Stimulated activated CD8-positive, alpha-beta memory T cell treated with anti-CD3 and anti-CD28 coated beads, Interleukin-4, amount 100 ng/mL, for 4 hours (primary cell): ENCODE measurements at places on chromosomes 12 and 14.

DNA sequence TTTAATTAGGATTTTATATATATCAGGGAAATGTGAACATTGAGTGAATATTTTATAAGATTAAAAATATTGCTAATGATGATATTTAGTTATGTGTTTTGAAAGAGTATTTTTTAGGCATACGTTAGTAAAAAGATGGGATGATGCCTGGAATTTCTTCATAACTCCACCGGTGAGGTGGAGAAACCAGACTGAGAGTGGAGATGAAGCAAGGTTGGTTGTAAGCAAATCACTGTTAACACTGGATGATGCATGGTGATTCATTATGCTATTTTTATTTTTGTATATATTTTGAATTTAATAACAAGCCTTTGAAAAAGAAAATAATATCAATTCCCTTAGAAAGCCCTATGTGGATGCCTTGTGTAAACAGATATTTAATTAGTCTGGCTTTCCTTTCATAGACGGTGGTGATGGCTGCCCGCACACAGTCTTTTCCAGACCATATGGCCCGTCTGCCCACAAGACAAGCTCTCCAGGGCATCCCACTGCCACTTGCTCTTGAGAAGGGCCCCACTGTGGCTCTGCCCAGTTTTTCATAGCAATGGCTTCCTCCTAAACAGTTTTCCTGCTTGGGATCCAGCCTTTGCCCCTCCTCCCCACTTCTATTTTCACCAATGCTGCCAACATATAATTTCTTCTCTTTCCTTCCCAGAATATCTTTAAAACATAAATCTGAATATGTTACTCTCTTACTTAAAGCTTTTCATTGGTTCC is 95.4 kb downstream of the HELB start:
- DNase-seq: no peak

GRCh38 chr12:8465301-8465996 is 9.7 kb downstream of the CLEC6A start:
- DNase-seq: no peak

GRCh38 chr12:49160399-49160798 is 28.5 kb downstream of the TUBA1A start:
- DNase-seq: no peak

- no peak for DNase-seq
Observed at GRCh38 chr14:84403585-84403984, 1126.4 kb upstream of the FLRT2 start.

DNA sequence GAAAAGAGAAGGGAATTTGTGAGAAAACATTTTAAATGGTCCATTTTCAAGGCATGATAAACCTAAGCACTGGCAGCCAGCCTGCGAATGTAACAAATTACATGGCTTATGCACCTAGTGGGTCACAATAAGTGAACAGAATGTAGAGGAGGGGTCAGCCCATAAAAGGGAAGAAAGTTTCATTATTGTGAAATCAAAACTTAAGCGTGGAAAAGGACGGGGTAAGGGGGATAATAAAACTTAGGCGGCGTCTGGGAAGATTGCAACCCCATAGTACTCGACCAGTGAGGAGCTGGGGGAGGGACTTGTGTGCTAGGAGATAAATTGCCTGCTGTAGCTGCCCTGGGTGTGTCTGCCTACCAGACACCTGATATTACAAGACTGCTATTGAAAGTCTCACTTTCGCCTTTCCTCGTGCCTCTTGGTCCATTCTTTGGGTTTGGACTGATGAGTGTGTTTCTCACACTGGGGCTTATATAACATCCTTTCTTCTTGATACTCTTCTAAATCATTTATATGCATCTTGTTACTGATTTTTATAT is 40.6 kb downstream of the ZDHHC17 start:
- DNase-seq: no peak

DNA sequence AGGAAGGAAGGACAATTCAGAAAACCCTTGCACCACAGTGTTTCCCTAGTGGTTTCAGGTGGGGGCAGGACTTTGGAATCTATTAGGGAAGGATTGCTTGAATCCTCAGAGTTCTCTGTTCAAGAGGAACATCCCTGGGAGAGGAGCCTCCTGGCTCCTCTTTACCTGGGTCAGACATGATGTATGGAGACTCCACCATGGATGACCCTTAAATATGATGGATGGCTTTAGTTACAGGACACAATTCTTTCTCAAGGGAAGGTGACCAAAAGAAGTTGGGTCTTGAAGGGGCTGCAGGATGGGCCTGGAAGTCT is 396.6 kb downstream of the NRXN3 start:
- no peak for DNase-seq

DNA sequence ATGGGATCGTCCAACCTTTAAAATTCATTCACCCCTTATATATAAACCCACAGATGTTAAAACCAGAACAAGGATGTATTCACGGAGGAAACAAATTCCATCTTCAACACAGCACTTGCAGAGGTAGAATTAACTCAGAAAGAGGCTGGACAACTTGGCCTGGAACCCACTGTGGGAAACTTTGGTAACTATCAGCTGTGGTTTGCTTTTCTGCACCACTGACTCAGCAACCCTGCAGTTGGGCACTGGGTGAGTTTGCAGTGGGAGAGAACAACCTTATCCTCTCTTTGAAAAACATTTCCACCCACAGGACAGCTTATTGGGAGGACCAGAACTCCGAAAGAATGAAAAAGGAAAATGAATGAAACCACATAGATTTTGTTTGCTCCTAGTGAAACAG is 66.3 kb downstream of the ZNF664 start:
- no peak for DNase-seq

- no peak for DNase-seq
Observed at GRCh38 chr12:124188561-124189405, 106.1 kb upstream of the RFLNA start.

DNA sequence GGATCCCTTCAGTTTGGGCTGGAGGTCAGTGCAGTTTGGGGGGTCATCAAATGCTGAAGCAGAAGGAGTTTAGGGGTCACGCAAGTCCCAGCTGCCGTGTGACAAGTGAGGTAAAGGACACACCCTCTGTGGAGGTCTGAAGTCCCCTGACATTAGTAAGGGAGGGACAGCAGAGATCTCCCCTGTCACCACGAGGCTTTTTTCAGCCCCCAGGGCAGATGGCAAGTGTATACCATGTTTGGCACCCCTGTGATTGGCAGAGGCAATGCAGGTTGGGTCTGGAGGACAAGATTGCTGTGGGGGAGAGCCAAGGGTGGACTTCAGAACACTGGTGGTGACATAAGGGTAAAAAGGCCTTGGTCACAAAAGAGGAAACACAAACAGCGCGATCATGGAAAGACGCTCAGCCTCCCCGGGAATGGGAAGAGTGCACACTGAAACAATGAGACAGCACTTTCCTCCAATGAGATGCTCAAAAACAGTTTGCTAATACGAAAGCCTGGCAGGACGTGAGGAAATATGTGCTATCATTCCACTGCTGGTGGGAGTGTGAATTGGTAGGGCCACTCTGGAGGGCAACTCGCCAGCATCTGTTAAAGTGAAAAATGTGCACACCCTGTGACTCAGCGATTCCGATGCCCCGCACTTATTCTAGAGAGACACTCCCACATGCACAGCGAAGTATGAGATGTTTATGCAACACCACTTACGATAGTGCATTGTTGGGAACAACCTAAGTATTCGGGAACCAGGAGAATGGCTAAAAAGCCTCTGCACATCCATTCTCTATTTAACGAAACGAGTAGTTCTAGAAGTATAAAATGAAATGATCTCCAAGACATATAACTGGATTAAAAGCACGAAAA is 14.4 kb upstream of the CD27 start:
- DNase-seq: no peak

DNA sequence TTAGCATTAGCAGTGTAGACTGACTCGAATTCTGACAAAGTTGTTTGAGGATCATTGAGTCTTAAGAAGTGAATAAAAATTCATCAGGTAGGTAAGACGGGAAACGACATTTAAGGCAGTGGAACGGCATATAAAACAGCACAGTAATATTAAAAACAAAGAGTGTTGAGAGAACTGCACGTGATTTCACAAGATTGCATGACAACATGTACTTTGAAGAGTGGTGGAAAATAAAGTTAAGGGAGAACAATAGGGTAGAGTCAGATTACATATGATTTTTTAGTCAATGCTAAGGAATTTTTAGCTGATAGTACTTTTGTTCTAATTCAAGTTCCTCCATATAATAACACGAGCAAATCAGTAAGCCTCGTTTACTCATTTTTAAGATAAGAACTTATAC is 115.4 kb downstream of the SOX5 start:
- no peak for DNase-seq

GRCh38 chr12:117140397-117141096 is 41.3 kb upstream of the TESC start:
- no peak for DNase-seq

- DNase-seq: no peak
Observed at GRCh38 chr12:39145175-39145999, 240.0 kb upstream of the CPNE8 start.

GRCh38 chr14:103725739-103726395 is 10.3 kb downstream of the ZFYVE21 start:
- no peak for DNase-seq

DNA sequence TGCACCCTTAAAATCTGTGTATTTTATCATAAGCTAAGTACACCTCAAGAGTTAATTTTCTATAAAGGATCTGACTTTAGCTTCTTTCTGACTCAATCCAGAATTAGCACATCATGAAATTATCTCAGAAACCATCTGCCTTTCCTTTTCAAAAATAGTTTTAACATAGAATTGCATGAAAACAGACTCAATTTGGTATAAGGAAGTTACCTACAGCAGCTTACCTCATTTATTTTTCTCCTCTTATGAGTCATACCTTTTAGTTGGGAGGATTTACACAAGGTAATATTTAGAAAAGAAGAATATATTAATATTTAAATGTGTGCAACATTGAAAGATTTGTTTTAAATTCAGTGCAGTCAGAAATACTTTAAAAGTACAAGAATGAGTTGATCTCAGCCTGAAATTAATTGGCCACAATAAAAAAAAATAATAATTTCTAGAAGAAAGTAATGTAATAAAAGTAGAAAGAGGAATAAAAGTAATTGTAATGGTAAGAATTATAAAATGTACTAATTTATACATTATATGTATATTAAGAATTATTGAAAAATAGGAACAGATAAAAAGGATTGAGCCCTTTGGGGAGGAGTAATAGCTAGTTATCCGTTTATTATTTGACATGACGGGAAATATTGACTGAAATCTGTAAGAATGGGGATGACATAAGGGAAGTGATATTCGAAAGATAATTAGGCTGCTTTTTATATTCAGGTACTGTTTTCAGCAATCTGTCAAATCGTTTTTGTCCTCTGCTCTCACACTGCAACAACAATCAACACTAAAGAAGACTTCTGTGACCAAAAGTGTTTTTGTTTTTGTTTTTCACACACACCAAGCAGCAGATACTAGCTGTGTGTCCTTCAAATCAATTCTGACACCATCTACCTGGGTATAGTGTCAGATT is 20.5 kb downstream of the ADAM21 start:
- no peak for DNase-seq

DNA sequence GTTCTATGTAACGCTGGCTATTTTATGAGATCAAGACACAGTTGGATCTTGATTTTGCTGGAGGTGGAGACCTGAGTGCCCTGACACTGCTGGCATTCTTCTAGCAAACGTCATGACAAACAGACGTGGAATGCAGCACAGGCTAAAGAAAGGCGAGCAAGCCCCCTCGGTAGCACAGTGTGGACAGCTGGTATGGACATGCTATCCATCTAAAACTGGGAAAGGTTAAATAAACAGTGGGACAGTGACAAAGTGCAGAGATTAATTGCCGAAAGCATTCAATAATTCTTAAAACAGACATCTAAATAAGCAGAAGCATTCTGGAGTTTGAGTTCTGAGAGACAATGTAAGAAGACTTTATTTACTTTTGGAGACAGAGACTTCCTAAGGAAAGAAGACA is 237.2 kb downstream of the FBXL14 start:
- no peak for DNase-seq

DNA sequence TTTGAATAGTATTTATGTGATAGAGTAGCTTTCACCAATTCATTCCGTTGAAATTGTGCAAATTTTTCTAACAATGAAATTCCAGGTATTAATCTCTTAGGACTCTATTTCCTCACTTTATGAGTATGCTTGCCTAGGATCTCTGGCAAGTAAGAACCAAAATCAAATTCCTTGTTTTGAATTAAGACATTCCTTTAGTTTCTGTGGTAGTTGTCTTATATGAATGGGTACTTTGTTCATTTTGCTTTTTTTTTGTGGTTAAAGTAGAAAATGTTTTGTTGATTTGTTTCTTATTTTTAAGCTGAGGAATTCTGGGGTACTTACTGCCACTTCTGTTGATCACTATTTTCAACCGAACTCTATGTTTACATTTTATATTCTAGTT is 59.8 kb downstream of the KITLG start:
- DNase-seq: no peak

DNA sequence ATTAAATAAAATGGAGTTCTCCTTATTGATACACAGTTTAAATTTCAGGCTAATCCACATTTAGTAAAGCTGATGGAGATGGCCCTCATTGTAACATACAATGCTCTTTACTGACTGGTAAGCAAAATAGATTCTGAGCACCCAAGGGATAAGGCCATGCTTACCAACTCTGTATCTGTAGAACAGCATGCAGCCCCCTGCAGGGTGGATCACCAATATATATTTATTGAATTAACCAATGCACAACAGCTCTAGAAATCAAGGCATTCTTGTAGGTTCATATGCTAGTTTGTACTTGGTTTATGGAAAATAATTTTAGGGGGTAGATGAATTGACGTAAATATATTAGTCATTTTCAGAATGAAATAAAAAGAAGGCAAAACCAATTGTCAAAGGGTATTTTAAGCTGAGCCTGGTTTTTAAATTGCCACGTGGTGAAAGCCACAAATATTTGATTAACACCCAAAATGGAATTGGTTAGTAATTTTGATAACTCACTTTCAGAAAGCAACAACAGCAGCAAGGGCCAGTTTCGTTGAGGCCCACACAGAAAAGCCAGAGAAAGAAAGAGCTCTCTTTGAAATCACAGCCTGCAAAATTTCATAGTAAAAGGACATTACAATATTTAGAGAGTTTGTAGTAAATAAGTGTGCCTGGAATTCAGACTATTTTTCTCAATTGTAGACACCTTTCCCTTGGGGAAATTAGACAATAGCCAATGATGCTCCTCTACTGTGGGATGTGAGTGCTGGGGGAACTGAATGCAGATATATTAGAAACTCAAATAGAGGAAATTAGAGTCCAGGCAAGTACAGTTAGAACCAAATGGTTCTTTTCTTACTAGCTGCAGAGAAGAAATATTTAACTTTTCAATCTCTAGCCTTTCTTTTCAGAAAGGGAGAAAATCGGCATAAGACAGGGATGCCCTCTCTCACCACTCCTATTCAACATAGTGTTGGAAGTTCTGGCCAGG is 216.2 kb upstream of the ABCD2 start:
- DNase-seq: no peak

DNA sequence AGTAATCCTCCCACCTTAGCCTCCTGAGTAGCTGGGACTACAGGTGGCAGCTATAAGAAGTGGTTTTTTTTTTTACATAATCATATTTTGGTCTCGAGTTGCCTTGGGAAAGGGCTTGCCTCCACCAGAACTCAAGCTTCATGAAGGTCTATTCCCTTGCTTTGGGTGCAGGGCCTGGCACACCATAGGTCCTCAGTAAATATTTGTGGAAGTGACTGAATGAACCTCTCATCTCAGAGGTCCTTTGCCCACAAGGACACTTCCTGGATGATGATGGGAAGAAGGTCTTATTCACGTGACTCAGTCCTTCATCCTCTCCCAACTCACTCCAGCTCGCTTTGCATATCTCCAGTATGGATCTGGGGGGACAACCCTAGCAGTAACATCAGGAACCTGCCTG is 114.0 kb upstream of the MED13L start:
- DNase-seq: no peak

GRCh38 chr14:64089920-64090319 is 204.3 kb downstream of the ESR2 start:
- DNase-seq: no peak
